ENCODE measurements at places on chromosomes 12 and 14.

GRCh38 chr14:56744016-56744415 lies 66.3 kb downstream of the OTX2 start:
- no peaks in the 10 kb centered on the region for H3K36me3 ChIP-seq
- no peaks in the 10 kb centered on the region for H3K27me3 ChIP-seq
- no peak overlapping the region for H3K27ac ChIP-seq
- no peak for DNase-seq
- no peak overlapping the region for H3K4me3 ChIP-seq

DNA sequence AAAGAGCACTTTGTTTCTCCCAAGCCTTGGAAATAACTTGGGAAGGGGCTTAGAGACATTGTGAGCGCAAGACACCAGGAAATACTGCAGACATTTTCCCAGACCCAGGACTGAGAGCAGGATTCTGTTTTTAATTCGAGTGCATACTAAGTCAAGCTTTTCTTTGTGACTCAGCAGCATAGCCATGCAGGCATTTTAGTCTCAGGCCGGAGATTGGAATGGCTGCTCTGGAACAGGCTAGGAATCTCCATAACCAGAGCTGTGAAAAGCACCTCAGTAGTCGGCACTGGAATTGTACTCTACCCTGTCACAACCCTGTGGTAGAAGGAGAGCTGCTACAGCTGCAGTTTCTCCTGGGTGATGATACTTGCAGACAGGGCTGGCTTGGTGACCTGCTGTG lies 28.9 kb upstream of the GARIN6 start:
- no peaks in the 10 kb centered on the region for H3K36me3 ChIP-seq
- H3K4me1 ChIP-seq, result no peaks in the 10 kb centered on the region
- no peak for DNase-seq
- no peak overlapping the region for H3K4me3 ChIP-seq

DNA sequence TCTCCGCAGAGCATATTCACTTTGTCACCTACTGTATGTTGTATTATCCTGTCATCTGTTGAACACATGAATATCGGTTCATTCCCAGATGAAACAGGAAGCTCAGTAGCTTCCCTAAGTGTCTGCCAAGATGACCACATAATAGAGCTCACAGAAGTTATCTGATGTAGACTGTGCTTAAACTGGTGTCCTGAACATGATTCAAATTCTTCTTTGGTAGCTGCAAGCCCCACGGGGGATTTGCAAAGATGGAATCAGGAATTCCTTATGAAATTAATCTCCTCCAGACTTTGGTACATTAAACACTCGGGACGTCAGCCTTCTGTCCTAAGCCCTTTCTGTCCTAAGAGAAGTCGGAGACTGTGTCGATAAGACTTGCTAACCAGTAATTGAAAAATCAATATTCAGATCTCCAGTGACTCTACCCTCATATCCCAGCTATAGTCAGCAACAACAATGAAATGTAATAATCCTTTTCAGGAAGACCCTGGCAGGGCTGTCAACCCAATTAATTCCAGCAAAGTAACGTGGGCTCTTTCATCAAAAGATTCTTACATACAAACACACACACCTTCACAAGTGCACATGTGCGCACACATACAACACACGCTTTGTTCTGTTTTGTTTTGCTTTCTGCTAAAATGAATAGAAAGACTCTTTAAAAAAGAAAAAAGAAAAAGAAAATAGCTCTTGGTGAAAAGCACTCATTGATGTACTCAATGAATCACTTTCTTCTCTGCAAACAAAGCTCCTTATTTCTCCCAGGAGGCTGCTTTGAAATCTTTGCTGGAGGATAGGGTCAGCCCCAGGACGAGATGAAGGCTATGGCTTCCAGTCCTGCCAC lies 127.2 kb downstream of the RIMBP2 start:
- H3K4me3 ChIP-seq, result no peak overlapping the region
- no peaks in the 10 kb centered on the region for H3K36me3 ChIP-seq
- H3K4me1 ChIP-seq, result no peaks in the 10 kb centered on the region
- no peak for DNase-seq
- H3K27me3 ChIP-seq, result no peaks in the 10 kb centered on the region

DNA sequence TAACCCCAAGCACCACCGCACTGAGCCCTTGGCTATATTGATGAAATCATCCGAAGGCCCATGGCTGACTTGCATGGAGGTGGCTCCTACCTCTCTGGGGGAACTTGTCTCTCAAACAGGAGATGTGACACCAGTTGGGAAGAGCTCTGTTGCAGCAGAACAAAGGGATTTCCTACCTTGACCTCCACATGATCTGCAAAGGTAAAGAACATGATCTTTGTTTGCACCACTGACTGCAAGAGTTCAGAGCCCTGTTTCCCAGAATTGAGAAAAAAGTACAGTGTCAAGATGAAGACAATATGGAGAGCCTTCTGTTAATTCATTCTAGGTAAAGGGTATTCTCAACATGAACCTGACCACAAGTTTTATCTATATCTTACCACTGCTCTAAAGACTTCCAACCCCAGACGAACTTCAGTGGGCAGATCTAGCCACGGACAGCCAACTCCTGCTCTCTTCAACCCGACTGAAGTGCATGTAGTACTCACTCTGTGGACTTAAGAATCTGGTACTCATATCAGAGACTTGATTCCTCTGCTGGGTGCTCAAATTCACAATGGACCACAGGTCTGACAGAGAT lies 32.1 kb downstream of the ZFYVE26 start:
- no peak for DNase-seq
- peaks cover 86% of the 10 kb centered on the region for H3K36me3 ChIP-seq
- H3K4me1 ChIP-seq, result no peaks in the 10 kb centered on the region
- no peak overlapping the region for H3K4me3 ChIP-seq
- H3K27ac ChIP-seq, result no peak overlapping the region

- no peaks in the 10 kb centered on the region for H3K36me3 ChIP-seq
- H3K4me3 ChIP-seq, result no peak overlapping the region
- H3K4me1 ChIP-seq, result no peaks in the 10 kb centered on the region
- DNase-seq, result no peak
- H3K27ac ChIP-seq, result no peak overlapping the region
These were observed 181.1 kb downstream of the PTPN11 start for GRCh38 chr12:112599871-112600270.

DNA sequence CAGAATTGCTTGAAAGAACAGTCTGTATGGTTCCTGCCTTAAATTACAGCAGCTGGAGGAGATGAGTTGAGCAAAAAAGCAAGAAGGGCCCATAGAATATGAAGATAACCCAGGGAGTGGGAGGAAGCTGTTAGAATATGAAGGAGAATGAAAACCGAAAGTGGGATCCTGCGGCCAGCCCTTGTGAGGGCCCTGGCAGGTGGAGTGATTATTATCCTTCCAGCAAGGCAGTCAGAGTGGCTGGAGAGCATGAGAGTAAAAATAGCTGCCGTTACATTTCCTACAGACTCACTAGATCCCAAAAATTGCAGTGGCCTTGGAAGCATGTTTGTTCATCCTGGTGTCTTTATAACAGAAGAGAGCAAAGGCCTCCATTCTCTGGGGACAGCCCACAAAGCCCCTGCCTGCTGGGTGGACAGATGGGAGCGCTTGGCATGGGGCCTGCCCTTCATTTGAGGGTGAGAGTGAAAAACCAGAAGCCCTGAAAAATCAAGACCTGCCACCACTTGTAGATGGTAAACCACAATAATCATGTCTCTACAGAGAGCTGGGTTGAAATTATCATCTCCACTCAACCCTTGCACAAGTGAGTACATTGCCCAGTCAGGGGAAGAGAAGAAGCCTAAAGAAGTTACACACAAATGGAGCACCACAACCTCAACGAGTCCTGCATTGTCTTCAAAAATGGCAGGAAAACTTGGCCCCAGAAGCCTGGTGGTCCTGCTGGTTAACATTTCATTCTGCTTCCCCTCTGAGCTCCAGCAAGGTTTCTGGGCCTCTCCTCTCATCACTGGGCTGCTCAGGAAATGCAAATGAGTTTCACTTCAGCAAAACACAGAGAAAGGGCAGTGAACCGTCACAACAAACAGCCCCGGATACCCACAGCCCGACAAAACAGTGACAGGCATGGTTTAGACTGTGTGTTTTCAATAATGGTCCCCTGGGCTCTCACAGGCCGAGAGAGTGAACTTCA lies 20.5 kb downstream of the ZDHHC22 start:
- peaks cover 6% of the 10 kb centered on the region for H3K4me1 ChIP-seq
- H3K36me3 ChIP-seq, result peaks cover 24% of the 10 kb centered on the region
- DNase-seq, result no peak

DNA sequence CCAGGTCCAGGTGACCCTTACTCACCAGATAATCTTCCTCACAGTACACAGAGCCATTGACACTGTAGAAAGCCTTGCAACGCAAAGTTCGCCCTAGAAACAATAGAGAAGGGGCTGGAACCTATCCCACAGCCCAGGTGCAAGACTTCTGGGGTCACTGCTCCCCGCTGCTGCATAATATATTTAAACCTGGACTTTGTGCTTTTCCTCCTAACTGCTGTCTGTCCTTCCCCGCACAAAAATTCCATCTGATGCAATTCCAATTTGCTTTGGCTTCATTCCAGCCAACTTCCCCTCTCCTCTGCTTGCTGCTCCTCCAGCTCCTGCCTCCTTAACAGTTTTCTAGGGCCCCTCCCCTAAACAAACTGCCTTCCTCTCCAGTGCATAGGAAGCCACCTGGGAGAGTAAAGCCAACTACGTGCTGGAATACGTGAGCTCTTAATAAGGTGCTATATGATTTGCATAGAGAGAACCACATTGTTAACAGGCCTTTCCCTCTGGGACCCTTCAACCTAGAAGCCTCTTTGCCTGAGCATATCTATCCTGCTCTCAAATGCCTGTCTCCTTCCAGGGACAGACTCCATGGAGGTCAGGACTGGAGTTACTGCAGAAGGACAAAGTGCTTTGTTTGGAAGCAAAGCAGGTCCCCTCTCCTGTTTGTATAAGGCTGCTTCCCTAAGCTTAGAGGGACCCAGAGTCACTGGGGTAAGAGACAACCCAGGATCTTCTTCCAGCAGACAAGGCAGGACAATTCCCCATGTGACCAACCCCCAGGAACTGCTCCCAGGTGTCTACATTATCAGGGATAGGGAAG lies 5.5 kb downstream of the AJUBA start:
- no peak overlapping the region for H3K4me3 ChIP-seq
- no peaks in the 10 kb centered on the region for H3K27me3 ChIP-seq
- peaks cover 34% of the 10 kb centered on the region for H3K4me1 ChIP-seq
- H3K27ac ChIP-seq, result peak overlapping the region; percentile 93
- peaks cover 4% of the 10 kb centered on the region for H3K36me3 ChIP-seq

- no peak for DNase-seq
- H3K36me3 ChIP-seq, result no peaks in the 10 kb centered on the region
- no peaks in the 10 kb centered on the region for H3K27me3 ChIP-seq
- H3K4me3 ChIP-seq, result no peak overlapping the region
- H3K27ac ChIP-seq, result no peak overlapping the region
These were observed 55.0 kb downstream of the PAX9 start for GRCh38 chr14:36716614-36717184.

- no peaks in the 10 kb centered on the region for H3K36me3 ChIP-seq
- no peaks in the 10 kb centered on the region for H3K27me3 ChIP-seq
- H3K27ac ChIP-seq, result no peak overlapping the region
- H3K4me3 ChIP-seq, result no peak overlapping the region
- DNase-seq, result no peak
These were observed 127.7 kb downstream of the SLC16A7 start for GRCh38 chr12:59723520-59723919.

- no peak overlapping the region for H3K4me3 ChIP-seq
- no peak overlapping the region for H3K27ac ChIP-seq
- no peak for DNase-seq
- peaks cover 5% of the 10 kb centered on the region for H3K4me1 ChIP-seq
These were observed 16.4 kb downstream of the NAV3 start for GRCh38 chr12:77847060-77847541.

- H3K4me3 ChIP-seq, result peak overlapping the region; percentile 72
- H3K4me1 ChIP-seq, result peaks cover 24% of the 10 kb centered on the region
- no peaks in the 10 kb centered on the region for H3K27me3 ChIP-seq
- peak overlapping the region; percentile 10 for H3K27ac ChIP-seq
- H3K36me3 ChIP-seq, result no peaks in the 10 kb centered on the region
These were observed 24.5 kb upstream of the PPP1R13B start for GRCh38 chr14:103871596-103872480.

GRCh38 chr12:13242936-13243335 lies 46.4 kb downstream of the EMP1 start:
- no peak overlapping the region for H3K4me3 ChIP-seq
- no peak overlapping the region for H3K27ac ChIP-seq
- no peaks in the 10 kb centered on the region for H3K36me3 ChIP-seq
- H3K4me1 ChIP-seq, result no peaks in the 10 kb centered on the region
- no peak for DNase-seq
- no peaks in the 10 kb centered on the region for H3K27me3 ChIP-seq

DNA sequence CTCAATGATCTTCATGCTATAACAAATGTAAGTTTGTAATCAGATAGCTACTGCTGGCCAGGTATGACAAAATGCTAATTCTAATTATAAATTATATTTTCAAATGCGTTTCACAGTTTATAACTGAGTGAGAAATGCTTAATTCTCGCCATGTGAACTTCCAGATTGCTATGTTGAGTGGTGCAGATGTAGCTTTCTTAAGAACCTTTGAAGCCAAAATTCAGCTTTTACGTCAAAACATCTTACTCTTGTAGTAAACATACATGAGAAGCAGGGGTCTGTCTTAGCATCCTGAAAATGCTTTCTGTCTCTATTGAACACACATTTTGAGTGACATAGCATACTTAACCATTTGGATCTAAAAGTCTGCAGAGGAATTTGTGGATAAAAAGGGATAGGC lies 176.5 kb upstream of the PRICKLE1 start:
- no peaks in the 10 kb centered on the region for H3K27me3 ChIP-seq
- no peaks in the 10 kb centered on the region for H3K4me1 ChIP-seq
- DNase-seq, result no peak

DNA sequence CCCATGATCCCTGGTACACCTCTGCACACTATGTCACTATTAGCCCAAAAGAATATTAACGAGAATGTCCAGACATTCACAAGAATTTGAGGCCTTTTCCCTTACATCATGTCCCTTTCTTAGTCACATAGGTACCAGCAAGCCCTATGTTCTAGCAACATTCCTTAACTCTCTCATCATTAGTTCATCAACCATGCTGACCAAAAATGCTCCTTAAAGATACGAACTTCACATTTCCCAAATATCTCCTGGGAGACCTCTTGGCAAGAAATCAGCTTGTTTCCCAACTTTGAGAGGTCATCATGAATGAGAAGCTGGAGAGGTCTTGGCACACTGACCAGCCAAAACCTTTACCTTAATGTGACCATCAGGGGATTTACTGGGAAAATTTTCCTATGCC lies 4.6 kb downstream of the SALL2 start:
- DNase-seq, result no peak
- H3K36me3 ChIP-seq, result peaks cover 4% of the 10 kb centered on the region
- no peak overlapping the region for H3K4me3 ChIP-seq

DNA sequence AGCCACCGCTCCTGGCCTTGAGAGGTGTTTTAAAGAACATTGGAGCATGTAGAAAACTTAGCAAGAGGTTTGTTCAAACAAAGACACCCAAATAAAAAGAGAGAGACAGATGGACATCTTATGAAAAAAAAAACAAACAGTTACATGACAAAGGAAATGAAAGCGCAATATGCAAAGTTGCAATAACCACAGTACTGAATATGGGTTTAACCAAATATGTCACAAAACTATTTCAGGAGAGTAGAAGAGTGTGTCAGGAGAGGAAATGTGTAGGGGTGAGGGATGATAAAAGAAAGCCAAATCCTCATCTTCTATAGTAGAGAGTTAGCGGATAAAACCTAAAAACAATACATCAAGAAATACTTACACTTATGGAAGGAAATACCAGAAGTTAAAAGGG lies 98.4 kb downstream of the GTF2A1 start:
- no peak overlapping the region for H3K27ac ChIP-seq
- H3K27me3 ChIP-seq, result no peaks in the 10 kb centered on the region
- no peak for DNase-seq

Measured in thoracic aorta (tissue), 2 donors.